Osteocyte (in vitro differentiated cells): ENCODE measurements at places on chromosomes 2 and 18. TPM values are rescaled to one million over a fixed set of nuclear protein-coding genes. Genes with fewer than 3 reads are reported as not detected.

- peaks cover 3% of the 10 kb centered on the region for H3K4me1 ChIP-seq
- H3K4me3 ChIP-seq: no peak overlapping the region
- DNase-seq: no peak
- no peaks in the 10 kb centered on the region for H3K27me3 ChIP-seq
Observed at GRCh38 chr2:182391443-182391842, 35.4 kb downstream of the PDE1A start.

- peaks cover 12% of the 10 kb centered on the region for H3K4me1 ChIP-seq
- H3K36me3 ChIP-seq: no peaks in the 10 kb centered on the region
- H3K27ac ChIP-seq: no peak overlapping the region
- no peak for DNase-seq
Observed at GRCh38 chr2:70789304-70790135, 923 bp downstream of the FIGLA start.

The NMS gene
- not detected in 2 replicates for total RNA-seq

GRCh38 chr2:55399815-55400214 is 19.8 kb downstream of the CCDC88A start:
- H3K27me3 ChIP-seq: no peaks in the 10 kb centered on the region
- no peak overlapping the region for H3K4me3 ChIP-seq
- peaks cover 6% of the 10 kb centered on the region for H3K36me3 ChIP-seq
- no peak for DNase-seq

DNA sequence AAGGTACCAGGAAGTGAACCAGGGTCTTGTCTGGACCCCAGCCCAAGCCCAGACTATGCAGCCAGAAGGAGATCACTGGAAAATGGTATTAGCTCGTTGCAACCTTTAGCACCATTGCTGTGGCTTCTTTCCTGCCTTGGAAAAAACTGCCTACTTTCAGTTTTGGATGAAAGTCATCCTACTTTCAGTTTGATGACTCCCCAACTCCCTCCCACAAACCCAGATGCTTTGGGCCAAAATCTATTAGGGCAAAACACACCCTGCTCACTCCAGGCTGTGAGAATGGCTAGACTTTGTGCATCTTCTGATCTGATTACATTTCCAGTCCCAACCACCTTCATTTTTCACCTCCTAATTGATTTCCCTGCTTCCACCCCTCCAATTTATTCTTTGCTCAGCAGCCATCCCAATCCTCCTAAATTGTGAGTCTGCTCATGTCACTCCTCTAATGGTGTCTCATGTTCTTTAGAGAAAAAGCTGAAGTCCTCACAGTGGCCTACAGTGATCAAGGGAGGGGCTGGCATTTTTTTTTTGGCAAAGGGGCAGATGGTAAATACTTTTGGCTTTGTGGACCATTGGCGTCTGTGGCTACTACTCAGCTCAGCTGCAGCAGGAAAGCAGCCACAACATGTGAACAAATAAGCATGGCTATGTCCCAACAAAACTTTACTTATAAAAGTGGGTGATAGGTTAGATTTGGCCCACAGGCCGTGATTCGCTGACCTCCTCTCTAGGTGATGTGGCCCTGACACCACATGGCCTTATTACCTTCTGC is 368.7 kb downstream of the SLC4A3 start:
- H3K4me3 ChIP-seq: no peak overlapping the region
- peak overlapping the region; percentile 48 for H3K27ac ChIP-seq
- H3K36me3 ChIP-seq: no peaks in the 10 kb centered on the region

GRCh38 chr18:23689031-23689615 is at the start of gene LAMA3:
Gene LAMA3, plus strand, starts transcription at chr18:23689453. Its CDS starts 231 bp downstream, at chr18:23689684.
- H3K27me3 ChIP-seq: peaks cover 52% of the 10 kb centered on the region
- no peak for DNase-seq
- H3K4me1 ChIP-seq: peaks cover 9% of the 10 kb centered on the region

The FIGN gene
- total RNA-seq: 35.3 and 37.7 TPM in 2 replicates

- H3K27ac ChIP-seq: peak overlapping the region; percentile 36
- peaks cover 43% of the 10 kb centered on the region for H3K4me1 ChIP-seq
- no peaks in the 10 kb centered on the region for H3K27me3 ChIP-seq
- no peak overlapping the region for H3K4me3 ChIP-seq
- DNase-seq: no peak
Observed at GRCh38 chr2:99903981-99904380, 238.4 kb downstream of the AFF3 start.
